ENCODE measurements at places on chromosomes 16 and 17. TPM values are rescaled to one million over a fixed set of nuclear protein-coding genes. Genes with fewer than 3 reads are reported as not detected.

GRCh38 chr17:83192161-83192788, 112.9 kb downstream of the METRNL start:
- H3K27ac ChIP-seq, result no peak overlapping the region
- DNase-seq, result no peak
- peaks cover 11% of the 10 kb centered on the region for H3K4me1 ChIP-seq
- H3K4me3 ChIP-seq, result no peak overlapping the region

DNA sequence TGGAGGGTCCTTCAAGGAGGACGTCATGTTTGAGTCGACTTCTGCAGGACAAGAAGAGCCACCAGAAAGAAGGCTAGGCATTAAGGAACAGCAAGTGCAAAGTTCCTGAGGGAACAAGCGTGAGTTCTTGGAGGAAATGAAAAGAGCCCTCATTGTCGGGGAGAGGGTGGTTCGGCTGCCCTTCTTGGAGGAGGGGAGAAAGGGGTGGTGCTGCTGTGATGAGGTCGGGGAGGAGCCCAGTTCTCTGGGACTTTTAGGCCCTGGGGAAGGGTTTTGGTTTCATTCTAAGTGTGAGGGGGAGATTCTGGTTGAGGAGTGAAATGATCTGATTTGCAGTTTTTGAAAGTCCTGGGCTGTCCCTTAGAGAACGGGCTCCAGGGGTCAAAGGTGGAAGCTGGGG, 4.1 kb downstream of the BICDL2 start:
- no peak for DNase-seq
- no peak overlapping the region for H3K27ac ChIP-seq
- no peak overlapping the region for H3K4me3 ChIP-seq
- H3K4me1 ChIP-seq, result peaks cover 46% of the 10 kb centered on the region

HSD17B1 gene
- total RNA-seq, result 0.81 TPM

DNA sequence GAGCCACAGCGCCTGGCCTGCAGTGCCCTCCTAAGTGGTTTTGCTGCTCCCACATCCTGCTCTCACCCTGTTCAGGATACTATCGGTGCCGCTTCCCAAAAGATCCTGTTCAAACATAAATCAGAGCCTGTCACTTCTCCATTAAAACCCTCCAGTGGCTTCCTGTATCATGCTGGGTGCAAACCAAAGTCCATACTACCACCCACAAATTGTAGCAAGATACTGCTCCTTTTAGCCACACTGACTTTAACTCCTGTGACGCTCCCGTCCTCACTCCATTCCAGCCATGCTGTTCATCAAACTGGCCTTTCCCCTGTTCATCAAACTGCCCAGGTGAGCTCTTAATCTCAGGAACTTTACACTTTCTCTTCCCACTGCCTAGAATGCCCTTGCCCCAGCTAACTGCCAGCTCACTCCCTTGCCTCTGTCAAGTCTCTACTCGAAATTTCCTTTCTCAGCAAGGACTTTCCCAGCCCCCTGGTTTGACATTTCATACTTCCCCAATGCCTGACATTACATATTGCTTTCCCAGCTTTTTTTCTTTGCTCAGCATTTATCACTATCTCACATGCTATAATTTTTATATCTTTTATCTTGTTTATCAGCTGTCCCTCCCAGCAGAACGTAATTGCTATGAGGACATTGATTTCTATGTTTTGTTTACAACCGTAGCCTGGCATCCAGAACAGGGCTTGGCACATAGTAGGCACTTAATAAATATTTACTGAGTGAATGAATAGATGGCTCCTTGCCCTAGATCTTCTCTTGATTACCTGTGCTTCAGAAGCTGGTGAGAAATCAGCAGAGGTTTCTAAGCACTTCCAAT, 44.3 kb upstream of the SMURF2 start:
- no peaks in the 10 kb centered on the region for H3K27me3 ChIP-seq
- no peak overlapping the region for H3K27ac ChIP-seq

DNA sequence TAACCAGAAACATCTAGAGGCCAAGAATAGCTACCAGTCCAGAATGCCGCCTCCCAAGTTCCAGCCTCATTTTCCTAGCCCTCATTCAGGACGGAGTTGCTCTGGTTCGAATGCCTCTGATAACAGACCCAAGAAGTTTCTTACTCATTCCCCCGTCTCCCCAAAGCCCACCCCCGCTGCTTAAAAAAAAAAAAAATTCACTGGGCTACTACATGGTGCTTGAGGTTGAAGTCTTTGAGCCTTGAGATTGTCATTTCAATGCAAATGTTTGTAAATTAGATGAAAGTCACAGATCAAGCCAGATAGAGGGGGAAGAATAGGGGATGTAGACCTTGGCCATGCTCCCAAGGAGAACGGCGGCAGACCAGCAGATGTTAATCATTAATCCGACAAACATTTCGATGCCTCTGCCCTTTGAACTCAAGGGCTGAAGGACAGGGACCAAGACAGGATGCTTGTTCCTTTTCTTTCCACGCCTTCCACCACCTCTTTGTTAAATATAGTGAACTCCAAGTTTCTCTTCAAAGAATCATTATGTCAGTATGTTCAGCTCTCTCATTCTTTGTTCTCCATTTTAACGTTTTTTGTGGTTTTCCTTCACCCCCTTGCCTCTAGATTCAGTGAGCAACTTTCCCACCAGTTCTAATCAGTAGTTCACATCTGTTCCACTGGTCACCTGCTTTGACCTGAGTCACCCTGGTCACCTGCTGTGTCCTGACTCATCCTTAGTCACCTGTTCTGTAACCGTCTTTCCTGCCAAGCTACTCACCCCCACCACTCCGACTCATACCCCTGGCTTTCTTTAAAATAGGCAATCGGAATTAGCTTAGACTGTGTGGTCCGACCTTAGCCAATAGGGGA, 190.3 kb downstream of the CPPED1 start:
- no peak overlapping the region for H3K27ac ChIP-seq
- DNase-seq, result no peak
- H3K27me3 ChIP-seq, result no peaks in the 10 kb centered on the region
- H3K36me3 ChIP-seq, result no peaks in the 10 kb centered on the region
- no peak overlapping the region for H3K4me3 ChIP-seq
- H3K4me1 ChIP-seq, result no peaks in the 10 kb centered on the region

PIRT gene
- total RNA-seq, result not detected

- no peaks in the 10 kb centered on the region for H3K4me1 ChIP-seq
- no peak overlapping the region for H3K27ac ChIP-seq
- DNase-seq, result no peak
- H3K36me3 ChIP-seq, result no peaks in the 10 kb centered on the region
- peaks cover 7% of the 10 kb centered on the region for H3K27me3 ChIP-seq
- H3K4me3 ChIP-seq, result no peak overlapping the region
These were observed 2.5 kb downstream of the KRT32 start for GRCh38 chr17:41464682-41465081.

- H3K4me1 ChIP-seq, result peaks cover 30% of the 10 kb centered on the region
- H3K4me3 ChIP-seq, result peak within 1 kb of the TSS; percentile 57
- peaks cover 3% of the 10 kb centered on the region for H3K36me3 ChIP-seq
- peak; percentile 96 for DNase-seq
- H3K27ac ChIP-seq, result no peak within 1 kb of the TSS
- no peaks in the 10 kb centered on the region for H3K27me3 ChIP-seq
These were observed at the start of gene ATMIN for GRCh38 chr16:81035398-81035974. Gene ATMIN, plus strand, starts transcription at chr16:81035842. Its CDS starts 29 bp downstream, at chr16:81035871.

DNA sequence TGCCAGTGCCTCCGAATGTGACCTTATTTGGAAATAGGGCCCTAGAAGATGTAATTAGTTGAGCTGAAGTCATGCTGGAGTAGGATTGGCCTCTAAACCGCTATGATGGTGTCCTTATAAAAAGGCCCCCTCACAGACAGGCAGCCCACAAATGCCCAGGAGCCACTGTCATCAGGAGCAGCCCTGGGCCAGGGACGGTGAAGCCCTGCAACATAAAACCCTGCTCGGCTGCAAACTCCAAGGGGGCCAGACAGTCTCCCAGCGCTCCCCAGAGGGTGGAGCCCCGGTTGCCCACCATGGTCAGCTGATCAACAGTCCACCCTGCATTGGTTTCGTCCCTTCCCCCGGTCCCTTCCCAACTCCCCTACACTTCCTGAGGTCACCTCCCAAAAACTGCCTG, 351.7 kb downstream of the FOXL1 start:
- no peak for DNase-seq
- no peaks in the 10 kb centered on the region for H3K36me3 ChIP-seq
- H3K4me3 ChIP-seq, result no peak overlapping the region
- H3K27ac ChIP-seq, result no peak overlapping the region
- H3K4me1 ChIP-seq, result no peaks in the 10 kb centered on the region

- no peak overlapping the region for H3K4me3 ChIP-seq
- no peaks in the 10 kb centered on the region for H3K36me3 ChIP-seq
- no peak overlapping the region for H3K27ac ChIP-seq
- H3K27me3 ChIP-seq, result no peaks in the 10 kb centered on the region
- H3K4me1 ChIP-seq, result no peaks in the 10 kb centered on the region
These were observed 119.4 kb downstream of the FOXL1 start for GRCh38 chr16:86697715-86698114.

FN3K gene
- 4.2 TPM for total RNA-seq

DNA sequence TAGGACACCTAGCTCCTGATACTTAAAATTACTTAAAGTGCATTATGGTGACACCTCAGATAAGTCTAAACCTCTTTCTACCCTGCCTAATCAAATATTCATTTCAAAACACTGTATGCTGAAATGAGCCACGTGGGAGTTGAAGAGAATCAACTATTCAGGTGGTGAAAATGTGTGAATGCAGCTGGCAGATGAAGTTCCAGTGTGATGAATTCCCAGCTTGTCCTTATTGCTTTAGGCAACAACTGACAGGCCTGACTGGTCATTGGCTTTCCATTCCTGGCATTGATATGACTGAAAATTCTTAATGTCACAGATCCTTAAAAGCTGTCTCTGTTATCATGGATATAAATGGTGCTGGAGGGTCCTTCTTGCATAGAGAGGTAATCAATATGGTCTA, 301.9 kb upstream of the TBX2 start:
- no peak overlapping the region for H3K4me3 ChIP-seq
- H3K27ac ChIP-seq, result no peak overlapping the region
- no peaks in the 10 kb centered on the region for H3K4me1 ChIP-seq
- H3K27me3 ChIP-seq, result no peaks in the 10 kb centered on the region

HSD11B2 gene
- total RNA-seq, result not detected

DNA sequence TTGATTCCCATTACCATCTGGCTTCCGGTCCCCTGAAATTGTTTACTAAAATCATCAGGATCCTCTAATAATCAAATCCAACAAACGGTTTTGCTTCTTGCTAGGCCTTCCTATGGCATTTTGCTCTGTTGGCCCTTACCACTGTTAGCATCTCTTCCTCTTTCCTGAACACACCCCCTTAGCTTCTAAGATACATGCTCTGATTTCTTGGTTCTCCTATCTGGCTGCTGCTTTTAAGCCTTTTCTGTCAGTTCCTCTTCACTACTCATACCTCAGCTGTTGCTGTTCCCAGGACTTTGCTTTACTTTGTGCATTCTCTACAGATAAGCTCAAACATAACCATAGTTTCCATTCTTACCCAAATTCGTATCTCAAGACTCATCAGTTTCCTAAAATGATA, 11.4 kb downstream of the CAPNS2 start:
- no peak overlapping the region for H3K4me3 ChIP-seq
- H3K4me1 ChIP-seq, result no peaks in the 10 kb centered on the region
- no peak for DNase-seq
- H3K27me3 ChIP-seq, result no peaks in the 10 kb centered on the region
- no peaks in the 10 kb centered on the region for H3K36me3 ChIP-seq

- no peak overlapping the region for H3K27ac ChIP-seq
- no peak for DNase-seq
- H3K4me1 ChIP-seq, result peaks cover 3% of the 10 kb centered on the region
- H3K4me3 ChIP-seq, result no peak overlapping the region
- no peaks in the 10 kb centered on the region for H3K27me3 ChIP-seq
These were observed 82.1 kb downstream of the MSI2 start for GRCh38 chr17:57338257-57338914.

DNA sequence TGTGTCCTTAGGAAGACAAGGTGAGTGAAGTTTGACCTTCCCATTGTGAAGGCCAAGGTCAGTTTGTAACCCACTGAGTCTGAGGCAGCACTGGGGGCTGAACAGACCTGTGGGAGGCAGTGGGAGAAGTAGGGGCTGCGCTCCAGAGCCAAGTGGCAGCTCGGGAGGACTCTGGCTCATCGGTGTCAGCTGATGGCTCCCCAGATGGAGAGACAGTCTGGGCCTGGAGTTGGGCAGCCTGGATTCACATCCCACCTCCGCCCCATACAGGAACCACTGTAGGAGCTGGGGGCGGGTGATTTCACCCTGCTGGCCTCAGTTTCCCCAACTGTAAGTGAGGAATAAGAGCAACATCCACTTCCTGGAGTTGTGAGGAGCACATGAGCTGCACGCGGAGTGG, 128.4 kb downstream of the FOXL1 start:
- H3K36me3 ChIP-seq, result no peaks in the 10 kb centered on the region
- no peaks in the 10 kb centered on the region for H3K4me1 ChIP-seq
- no peak overlapping the region for H3K4me3 ChIP-seq
- no peaks in the 10 kb centered on the region for H3K27me3 ChIP-seq
- no peak for DNase-seq
- no peak overlapping the region for H3K27ac ChIP-seq

CLEC18B gene
- 1.1 TPM for total RNA-seq

DNA sequence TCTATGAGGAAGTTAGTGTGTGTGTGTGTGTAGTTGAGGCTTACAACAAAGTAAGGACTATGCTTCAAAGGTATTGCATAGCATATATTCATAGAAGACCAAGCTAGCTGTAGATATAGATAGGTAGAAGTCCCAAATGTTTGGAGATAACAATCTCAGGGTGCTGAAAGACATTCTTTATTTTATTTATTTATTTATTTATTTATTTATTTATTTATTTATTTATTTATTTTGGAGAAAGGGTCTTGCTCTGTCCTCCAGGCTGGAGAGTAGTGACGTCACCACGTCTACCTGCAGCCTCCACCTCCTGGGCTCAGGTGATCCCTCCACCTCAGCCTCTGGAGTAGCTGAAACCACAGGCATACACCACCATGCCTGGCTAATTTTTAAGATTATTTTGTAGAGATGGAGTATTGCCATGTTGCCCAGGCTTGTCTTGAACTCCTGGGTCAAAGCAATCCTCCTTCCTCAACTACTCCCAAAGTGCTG, 284.6 kb upstream of the KIF2B start:
- H3K4me3 ChIP-seq, result no peak overlapping the region
- H3K27ac ChIP-seq, result no peak overlapping the region
- H3K27me3 ChIP-seq, result no peaks in the 10 kb centered on the region
- H3K4me1 ChIP-seq, result no peaks in the 10 kb centered on the region
- no peak for DNase-seq

ITGA2B gene
- 0.85 TPM for total RNA-seq

DNA sequence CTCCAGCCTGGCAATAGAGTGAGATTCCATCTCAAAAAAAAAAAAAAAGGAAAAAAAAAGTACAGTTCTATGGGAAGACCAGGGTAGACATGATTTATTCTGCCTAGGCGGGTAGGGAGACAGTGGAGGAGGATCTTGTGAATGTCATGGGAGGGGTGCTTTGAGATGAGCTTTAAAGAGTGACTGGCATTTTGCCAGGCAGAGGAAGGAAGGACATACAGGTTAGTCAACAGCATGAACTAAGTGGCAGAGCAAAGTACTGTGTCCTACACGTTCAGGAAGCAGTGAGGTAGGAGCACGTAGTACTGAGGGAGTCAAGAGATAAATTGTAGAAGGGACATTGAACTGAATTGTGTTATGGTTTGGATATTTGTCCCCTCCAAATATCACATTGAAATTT, 451.5 kb downstream of the TOX3 start:
- H3K27ac ChIP-seq, result no peak overlapping the region
- no peaks in the 10 kb centered on the region for H3K27me3 ChIP-seq
- DNase-seq, result no peak
- H3K36me3 ChIP-seq, result no peaks in the 10 kb centered on the region

KRTAP4-3 gene
- total RNA-seq, result not detected

All from CD4-positive, alpha-beta T cell (primary cell).